T1000 (cell line): ENCODE measurements at places on chromosomes 13 and 19.

- DNase-seq = no peak
Measured at GRCh38 chr19:38730731-38731589, 13.3 kb downstream of the CAPN12 start.

GRCh38 chr19:1057176-1057855, 9.7 kb upstream of the ARHGAP45 start:
- DNase-seq = peak; percentile 51

DNA sequence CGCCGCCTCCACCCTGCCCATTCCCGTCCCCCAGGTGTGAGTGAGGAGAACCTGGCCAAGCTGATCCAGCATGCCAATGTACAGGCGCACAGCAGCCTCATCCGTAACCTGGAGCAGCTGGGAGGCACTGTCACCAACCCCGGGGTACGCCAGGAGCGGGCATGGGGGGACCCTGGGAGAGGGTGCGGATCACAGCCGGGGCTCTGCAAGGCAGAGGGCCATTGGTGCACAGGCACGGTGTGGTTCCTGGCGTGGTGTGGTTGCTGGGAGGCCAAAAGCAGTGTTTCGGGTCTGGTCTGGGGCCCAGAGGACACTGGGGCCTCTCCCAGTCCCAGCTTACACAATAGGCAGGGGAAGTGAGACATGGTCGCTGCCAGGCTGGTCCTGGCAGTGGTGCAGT, 8.3 kb downstream of the STXBP2 start:
- DNase-seq = no peak

- DNase-seq = peak; percentile 84
Measured at GRCh38 chr19:40716031-40716481, 630 bp downstream of the COQ8B start.

DNA sequence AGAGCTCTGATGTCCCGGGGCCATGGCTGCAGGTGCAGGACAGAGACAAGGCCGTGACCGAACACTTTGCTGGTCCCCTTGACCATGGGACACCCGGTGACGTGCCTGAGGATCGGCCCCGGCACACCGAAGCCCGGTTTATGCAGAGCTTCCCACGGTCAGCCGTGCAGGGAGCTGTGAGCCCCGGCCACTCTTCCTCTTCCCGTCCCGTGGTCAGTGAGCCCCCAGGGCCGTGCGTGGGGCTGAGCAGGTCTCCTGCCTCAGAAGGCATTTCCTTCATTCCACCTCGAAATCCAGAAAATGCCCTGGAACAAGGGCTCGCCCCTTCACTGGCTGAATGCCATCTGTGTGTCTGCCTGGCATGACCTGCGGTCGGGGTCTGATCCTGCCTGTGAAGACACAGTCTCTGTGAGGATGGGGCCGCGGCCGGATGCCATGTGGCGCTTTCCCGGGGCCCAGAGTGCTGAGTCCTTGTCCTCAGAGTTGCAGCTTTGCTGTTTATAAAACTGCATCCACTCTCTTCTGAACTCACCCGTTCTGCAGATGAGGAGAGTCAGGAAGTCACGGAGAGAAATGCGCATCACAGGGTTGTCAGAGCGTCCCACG, 16.9 kb downstream of the MCF2L start:
- DNase-seq = no peak

GRCh38 chr13:34352958-34353357, 535.0 kb downstream of the RFC3 start:
- no peak for DNase-seq

- DNase-seq = no peak
Measured at GRCh38 chr13:34340534-34340933, 522.6 kb downstream of the RFC3 start.

GRCh38 chr13:94112227-94112626, 367.3 kb downstream of the DCT start:
- DNase-seq = peak; percentile 0

DNA sequence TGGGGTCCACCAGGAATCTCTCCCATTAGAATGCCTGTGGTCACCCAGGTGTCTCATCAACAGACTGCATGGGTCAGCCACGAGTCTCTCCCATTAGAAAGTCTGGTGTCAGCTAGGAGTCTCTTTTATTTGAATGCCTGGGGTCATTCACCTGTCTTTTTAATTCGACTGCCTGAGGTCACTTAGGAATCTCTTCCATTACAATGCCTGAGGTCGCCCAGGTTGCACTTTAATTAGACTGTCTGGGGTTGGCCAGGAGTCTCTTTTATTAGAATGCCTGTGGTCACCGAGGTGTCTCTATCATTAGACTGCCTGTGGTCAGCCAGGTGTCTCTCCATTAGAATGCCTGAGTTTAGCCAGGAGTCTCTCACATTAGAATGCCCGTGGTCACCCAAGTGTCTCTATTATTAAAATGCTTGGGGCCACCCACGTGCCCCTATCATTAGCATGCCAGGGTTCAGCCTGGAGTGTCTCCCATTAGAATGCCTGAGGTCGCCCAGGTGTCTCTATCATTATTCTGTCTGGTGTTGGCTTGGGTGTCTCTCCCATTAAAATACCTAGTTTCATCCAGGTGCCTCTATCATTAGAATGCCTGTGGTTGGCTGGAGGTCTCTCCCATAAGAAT, 1474.3 kb downstream of the UQCRFS1 start:
- DNase-seq = no peak

DNA sequence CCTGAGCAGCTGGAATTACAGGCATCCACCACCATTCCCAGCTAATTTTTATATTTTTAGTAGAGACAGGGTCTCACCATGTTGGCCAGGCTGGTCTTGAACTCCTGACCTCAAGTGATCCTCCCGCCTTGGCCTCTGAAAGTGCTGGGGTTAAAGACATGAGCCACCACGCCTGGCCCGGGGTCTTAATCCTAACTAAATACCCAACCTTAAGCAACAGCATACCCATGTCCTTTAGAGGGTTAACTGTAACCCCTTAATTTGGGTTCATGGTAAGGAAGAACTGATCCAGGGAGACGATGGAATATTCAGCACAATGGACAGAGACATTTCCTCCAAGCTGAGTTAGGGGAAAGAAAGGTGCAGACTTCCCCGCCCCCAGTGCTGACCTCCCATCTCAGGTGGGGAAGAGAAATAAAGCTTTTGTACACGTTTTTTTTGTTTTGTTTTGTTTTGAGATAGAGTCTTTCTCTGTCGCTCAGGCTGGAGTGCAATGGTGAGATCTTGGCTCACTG, 8.7 kb upstream of the GALP start:
- DNase-seq = no peak

DNA sequence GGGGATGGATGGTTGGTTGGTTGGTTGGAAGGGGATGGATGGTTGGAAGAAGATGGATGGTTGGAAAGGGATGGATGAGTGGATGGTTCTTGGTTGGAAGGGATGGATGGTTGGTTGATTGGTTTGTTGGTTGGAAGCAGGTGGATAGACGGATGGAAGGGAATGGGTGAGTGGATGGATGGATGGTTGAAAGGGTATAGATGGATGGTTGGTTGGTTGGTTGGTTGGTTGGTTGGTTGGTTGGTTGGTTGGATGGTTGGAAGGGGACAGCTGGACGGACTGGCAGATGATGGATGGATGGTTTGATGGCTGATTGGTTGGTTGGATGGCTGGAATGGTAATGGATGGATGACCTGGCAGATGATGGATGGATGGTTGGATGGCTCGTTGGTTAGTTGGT, 11.8 kb upstream of the HSH2D start:
- DNase-seq = no peak

DNA sequence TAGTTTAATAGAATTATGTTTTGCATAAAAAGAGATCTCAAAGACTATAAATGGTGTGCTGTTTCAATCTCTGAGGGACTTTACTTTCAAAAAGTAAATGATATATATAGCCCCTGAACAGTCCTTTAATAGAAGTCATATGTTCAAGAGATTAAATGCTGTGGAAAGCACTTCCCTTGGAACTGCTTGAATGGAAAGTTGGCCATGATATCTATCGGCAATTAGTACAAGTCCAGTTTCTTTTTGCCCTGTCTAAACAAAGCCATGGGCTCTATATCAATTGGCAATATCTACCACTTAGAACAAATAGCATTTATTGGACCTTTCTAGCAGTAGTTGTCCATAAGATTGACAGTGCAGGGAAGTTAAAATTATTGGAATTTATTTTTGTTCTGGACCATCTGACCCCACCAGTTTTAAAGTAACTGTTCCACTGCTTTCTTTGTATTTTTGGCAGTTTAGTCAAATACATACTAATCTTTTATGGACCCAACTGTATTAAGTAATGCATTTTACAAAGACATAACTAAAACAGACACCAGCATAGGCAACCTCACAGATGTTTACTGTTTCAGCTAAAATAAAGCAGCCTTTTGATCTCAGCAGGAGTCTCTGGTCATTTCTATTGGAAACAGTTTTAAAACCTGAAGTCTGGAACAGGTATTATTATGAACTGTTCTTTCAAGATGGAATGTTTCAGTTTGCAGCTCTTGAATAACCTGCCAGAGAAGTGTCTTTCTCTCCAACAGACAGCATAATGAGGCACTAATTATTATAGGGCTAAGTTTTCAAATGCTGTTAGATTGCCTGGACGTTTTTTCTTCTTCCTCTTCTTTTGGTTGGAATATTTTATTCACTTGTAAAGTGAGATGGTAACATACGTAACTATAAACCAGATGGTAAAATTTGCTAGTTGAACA, 282.6 kb downstream of the DCLK1 start:
- no peak for DNase-seq

DNA sequence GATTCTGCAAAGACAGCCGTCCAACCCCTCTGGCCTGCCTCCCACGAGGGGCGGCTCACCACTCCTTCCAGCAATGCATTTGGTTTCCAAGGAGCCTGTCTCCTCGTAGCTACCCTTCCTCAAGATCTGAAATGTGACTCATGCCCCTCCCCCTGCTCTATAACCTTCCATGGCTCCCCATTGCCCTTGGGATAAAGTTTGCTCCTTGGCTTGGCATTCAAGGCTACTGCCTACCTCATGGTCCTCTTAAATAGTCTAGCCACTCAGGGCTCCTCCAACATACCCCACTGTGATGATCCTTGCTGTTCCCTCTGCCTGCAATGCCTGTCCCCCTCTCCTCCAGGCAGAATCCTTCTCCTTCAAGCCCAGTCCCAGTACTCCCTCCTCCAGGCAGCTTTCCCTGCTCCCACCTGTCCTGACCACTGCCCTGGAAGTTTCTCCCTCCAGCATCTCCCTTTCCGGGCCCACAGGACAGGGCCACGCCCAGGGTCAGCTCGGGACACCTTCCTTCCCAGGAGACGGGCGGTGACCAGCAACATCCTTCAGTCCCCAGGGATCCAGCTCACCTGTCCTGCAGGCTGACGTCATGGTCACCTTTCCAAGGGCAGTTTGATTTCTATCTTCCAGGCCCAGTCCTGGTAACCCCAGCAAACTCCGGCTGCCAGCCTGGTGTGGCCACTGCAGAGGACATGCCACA, 19.2 kb upstream of the SEMA6B start:
- no peak for DNase-seq

GRCh38 chr19:48415395-48415794, 21.9 kb downstream of the GRIN2D start:
- no peak for DNase-seq

DNA sequence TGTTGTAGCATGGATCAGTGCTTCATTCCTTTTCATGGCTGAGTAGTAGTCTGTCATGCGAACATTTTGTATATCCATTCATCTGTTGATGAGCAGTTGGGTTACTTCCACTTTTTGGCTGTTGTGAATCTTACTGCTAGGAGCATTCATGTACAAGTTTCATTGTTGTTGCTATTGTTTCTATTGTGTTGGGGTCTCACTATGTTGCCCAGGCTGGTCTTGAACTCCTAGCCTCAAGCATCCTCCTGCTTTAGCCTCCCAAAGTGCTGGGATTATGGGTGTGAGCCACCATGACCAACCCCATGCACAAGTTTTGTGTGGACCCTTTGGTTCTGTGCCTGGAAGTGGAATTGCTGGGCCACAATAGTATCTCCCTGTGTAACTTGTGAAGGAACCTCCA, 15.8 kb downstream of the SLC25A42 start:
- no peak for DNase-seq

- no peak for DNase-seq
Measured at GRCh38 chr19:33039108-33039599, 25.5 kb downstream of the RHPN2 start.

DNA sequence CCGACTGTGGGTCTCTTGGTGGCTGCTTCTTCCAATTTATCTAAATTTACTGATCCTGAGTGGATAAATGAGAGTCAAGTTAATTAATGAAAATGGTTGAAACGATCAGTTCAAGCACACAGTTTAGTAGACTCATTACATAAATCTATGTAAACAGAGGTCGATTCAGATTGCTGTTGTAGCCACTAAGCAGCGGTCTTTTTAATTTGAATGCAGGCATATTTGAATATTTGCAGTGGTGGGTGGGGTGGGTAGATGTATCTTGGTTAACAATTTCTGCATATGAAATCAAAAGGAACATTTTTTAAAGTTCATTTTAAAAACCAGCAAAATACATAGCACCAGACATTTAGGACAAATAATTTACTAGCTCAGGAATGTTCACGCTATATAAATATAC, 325.9 kb downstream of the KLF12 start:
- DNase-seq = no peak

GRCh38 chr13:113922412-113923118, 51.3 kb downstream of the C13orf46 start:
- no peak for DNase-seq
